ENCODE measurements at places on chromosomes 5 and 9.

- no peak for DNase-seq
Measured at GRCh38 chr9:92482805-92483204, 499 bp upstream of the ASPN start.

DNA sequence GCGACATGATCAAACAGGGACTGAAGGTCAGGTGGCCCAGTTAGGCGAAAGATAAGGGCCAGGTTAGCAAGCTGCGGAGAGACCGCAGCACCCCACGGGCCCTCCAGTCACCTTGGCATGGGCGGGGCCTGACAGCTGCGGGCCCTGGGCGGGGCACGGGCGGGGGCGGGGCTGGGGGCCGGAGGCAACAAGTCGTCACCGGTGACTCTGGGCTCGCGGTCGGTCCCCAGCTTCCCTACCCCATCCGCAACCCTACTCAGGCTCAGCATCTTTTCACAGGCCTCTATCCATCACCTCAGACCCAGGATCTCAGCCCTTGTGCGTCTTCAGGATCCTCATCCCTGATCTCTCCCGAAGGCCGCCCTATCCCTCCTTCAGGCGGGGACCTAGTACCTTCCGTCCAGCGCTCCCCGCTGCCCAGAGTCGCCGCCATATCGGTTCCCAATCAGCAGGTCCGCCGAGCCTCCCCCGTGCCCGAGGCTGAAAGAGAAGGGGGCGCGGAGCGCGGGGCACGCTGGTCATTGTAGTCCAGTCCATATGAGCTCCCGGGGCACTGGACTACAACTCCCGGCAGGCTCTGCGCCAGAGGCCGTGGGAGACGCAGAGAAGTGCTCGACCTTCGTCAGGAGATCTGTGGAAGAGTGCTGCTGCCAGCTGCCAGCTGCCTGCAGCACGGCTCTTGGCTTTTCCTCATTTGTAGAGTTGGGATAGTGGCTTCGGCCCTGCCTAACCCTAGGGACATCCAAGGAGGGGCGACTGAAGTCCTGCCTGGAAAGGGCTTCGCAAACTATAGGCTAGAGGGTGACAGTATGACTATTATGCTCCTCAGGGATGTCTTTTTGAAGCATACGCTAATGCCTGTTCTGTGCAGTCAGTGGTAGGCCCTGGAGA is at the start of gene DNAJC18:
Gene DNAJC18 (minus strand): TSS at position 513 of the 891 bp plus-strand sequence. CDS start 80 bp downstream, at position 433.
- peak; percentile 68 for DNase-seq

- no peak for DNase-seq
Measured at GRCh38 chr5:160605266-160605665, 183.6 kb downstream of the PTTG1 start.

DNA sequence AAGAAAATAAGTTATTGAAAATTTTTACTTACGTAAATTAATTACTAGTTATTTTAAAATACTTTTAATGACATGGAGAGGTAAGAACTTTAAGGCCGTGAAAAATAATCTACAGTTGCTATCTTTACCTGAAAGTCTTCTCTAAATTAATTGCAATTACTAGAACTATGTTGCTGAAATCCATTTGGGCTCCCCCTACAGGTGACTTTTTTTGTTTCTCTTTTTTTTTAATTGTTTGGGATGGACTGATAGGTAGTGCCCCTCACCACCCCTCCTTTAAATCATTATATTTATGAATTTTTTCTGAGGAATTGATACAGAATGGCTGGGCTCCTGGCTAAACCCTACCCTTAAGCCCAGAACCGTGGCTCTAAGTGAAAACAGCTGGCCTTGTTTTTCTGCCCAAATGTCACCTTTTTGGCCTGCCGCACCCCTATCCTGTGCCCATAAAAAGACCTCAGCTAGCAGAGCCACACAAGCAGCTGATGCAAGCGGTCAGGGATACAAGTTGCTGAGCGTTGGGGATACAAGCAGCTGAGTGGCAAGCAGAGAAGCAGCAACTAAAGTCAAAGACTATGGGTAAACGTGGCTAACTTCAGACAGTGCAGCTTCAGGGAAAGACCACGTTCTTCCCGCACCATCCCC is 315.2 kb upstream of the ACO1 start:
- DNase-seq, result no peak

- no peak for DNase-seq
Measured at GRCh38 chr9:135950135-135950682, 11.0 kb downstream of the UBAC1 start.

DNA sequence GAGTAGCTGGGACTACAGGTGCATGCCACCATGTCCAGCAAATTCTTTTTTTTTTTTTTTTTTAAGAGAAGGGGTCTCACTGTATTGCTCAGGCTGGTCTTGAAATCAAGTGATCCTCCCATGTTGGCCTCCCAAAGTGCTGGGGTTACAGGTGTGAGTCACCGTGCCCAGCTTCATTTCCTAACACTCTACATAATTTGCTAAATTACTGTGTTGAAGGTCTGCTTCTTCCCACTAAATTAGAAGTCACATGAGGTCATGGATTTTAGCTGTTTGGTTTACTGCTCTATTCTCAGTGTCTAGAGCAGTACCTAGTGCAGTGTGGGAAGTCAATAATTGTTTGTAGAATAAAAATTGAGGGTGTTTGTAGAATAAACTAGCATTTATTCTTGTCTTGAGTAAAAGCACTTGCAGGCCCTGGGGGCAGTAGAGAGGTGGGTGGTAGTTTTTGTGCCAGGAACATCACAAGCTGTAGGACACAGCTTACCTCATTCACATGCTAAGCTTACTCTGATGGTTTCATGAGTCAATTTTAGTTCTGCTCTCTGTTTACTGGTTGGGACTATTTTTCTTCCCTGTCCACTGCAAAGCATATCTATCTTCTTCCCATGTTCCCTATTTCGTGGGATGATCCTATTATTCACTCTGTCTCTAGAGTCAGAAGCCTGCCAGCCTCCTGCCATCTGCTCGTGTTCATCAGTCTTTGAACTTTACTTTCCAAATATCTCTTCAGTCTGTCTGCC is 7.0 kb downstream of the TEX48 start:
- no peak for DNase-seq

DNA sequence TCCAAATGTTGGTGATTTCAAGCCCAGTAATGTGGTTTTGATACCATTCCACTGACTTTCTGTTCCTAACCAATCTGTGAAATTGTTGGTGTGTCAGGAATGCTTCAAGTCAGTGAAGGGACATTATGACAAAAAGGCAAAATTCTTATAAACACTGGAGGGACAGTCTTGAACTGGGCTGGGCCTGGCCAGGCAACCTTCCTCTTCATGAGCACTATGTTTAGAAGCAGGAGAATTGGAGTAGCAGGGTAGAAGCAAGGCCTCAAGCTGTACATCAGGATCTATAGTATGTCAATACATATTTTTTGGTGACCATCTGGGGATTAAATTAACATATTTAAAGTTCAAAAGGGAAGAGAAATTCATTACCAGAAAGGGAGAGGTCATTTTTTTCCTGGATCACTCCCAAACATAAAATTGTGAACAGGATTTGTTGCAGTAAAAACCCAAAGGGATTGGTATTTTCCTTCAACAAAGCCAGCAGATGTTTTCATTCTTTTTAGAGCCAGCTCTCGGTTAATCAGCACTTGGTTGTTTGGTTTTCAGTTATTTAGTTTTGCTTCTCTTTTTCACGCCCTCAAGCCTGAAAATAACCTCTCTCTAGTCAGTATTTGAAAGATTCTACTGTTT is 77.9 kb upstream of the PIK3R1 start:
- no peak for DNase-seq

GRCh38 chr5:3592298-3592697 is 3.3 kb upstream of the IRX1 start:
- no peak for DNase-seq

- DNase-seq, result no peak
Measured at GRCh38 chr9:77421506-77422265, 226.4 kb downstream of the GNA14 start.

GRCh38 chr5:150069672-150070627 is 16.4 kb downstream of the CSF1R start:
- DNase-seq, result no peak

- DNase-seq, result no peak
Measured at GRCh38 chr9:121115466-121115865, 40.7 kb downstream of the CNTRL start.

GRCh38 chr5:11037941-11038340 is 276.9 kb upstream of the DAP start:
- no peak for DNase-seq

DNA sequence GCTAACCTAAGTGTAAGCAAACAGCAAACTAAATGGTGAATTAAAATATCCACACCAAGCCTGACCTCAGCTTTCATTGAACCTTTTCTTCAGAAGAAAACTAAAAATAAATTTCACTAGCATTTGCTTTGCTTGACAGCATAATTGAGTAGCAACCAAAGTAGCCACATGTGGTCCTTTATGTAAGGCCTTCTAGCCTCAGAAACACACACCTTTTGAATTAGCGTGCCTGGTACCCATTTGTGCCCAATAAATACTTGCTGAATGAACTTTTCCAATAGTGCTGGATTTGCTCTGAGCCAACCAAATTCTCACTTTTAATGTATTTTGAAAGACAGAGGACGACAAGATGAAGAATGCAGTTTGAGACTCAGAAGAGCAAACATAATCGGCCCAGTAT is 2.1 kb upstream of the NIPBL start:
- DNase-seq, result no peak

DNA sequence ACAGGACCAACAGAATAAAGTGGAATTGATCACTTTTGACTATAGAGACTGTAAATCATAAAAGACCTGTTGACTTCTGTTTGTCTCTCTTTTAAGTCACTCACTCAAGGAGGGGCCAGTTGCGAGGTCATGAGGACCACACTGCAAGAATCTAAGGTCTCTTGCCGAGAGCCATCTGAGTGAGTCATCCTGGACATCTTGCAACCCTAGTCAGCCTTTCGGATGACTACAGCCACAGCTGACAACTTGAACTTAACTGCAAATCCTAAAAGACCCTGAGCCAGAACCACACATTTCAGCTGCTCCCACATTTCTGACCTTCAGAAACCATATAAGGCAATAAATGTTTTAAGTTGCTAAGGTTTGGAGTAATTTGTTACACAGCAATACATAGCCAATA is 129.7 kb upstream of the RAD23B start:
- DNase-seq, result no peak

GRCh38 chr5:58245476-58245840 is 214.4 kb downstream of the PLK2 start:
- no peak for DNase-seq

- no peak for DNase-seq
Measured at GRCh38 chr5:132489871-132490483, 596 bp downstream of the IRF1 start.

DNA sequence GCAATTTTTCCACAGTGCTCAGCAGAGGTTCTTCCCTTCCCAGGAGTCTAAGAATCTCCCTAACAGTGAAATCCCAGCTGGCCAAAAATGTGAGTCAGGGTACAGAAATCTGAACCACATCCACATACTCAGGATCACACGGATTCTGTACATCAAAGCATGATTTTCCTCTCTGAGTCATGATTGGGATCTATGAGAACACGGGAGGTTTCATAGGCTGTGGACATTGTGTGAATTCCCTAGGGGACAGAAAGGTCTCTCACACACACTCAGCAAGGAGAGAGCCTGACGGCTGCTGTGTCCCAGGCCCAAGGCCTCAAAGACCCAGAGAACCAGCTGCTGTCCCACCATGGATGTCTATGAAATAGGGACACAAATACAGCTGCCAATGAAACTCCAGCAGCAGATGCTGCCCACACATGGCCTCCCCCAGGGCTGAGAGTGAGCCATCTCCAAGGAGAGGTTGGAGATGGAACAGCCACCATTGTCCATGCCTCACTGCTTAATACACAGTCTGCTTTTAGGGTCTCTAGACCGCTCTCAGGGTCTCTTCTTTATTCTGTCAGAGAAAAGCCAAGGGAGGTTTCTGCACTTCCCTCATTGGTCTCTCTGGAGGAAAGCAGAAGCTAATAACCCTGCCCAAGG is 102.7 kb downstream of the ADAMTS12 start:
- DNase-seq, result no peak

DNA sequence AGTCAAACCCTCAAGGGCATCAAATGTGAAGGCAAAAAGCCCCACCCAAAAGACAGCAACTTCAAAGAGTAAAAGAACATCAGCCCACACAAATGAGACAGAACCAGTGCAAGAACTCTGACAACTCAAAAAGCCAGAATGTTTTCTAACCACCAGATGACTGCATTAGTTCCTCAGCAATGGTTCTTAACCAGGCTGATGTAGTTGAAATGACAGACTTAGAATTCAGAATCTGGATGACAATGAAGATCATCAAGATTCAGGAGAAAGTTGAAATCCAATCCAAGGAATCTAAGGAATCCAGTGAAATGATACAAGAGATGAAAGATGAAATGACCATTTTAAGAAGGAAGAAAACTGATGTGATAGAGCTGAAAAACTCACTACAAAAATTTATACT is 339.7 kb downstream of the KIF4B start:
- DNase-seq, result no peak

GRCh38 chr9:33418090-33418489 is 15.7 kb upstream of the AQP7 start:
- DNase-seq, result no peak

- no peak for DNase-seq
Measured at GRCh38 chr9:76810377-76810957, 46.2 kb downstream of the PCA3 start.

- no peak for DNase-seq
Measured at GRCh38 chr5:10331341-10331796, 22.1 kb upstream of the MARCHF6 start.

- no peak for DNase-seq
Measured at GRCh38 chr5:123520677-123521247, 8.8 kb downstream of the CSNK1G3 start.

- DNase-seq, result no peak
Measured at GRCh38 chr9:106889061-106889590, 26.2 kb downstream of the ZNF462 start.

DNA sequence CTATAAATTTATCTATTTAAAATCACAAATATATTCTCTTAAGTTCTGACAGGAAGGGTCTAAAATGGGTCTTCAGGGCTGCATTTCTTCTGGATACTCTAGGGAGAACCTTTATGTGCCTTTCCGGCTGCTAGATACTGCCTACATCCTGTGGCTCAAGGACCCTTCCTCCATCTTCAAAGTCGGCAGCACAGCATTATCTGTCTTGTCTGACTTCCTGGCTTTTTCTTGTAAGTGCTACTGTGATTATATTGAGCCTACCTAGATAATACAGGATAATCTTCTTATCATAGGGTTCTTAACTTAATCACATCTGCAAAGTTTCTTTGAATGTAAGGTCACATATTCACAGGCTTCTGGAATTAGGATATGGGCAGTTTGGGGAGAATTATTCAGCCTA is 943.8 kb upstream of the TYRP1 start:
- DNase-seq, result no peak

DNA sequence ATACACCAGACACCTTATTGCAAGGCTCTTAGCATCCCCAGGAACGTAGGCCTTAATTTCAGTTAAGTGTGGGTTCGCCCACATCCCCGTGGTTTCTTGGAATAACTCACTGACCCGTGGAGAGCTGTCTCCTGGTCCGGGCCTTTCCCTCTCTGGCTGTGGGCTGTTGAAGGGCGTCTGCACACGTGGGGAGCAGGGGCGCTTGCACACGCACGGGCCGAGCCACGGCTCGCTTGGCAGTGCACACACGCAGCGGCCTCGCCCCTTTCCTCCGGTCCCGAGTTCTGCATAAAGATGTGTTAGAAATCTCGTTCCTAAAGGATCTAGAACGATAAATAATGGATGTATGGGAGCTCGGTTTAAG is 141.9 kb downstream of the PBX3 start:
- DNase-seq, result no peak
